Hair follicular keratinocyte (primary cell): ENCODE measurements at places on chromosomes 6 and 20. TPM values are rescaled to one million over a fixed set of nuclear protein-coding genes. Genes with fewer than 3 reads are reported as not detected.

The SSTR4 gene
- not detected in 2 replicates for total RNA-seq

The HTR1E gene
- total RNA-seq: not detected in 2 replicates

The EPPIN gene
- not detected in 2 replicates for total RNA-seq

The UBD gene
- total RNA-seq: not detected in 2 replicates

The SMPDL3A gene
- 2.5 and 6.1 TPM in 2 replicates for total RNA-seq

The SNRPB2 gene
- 49.8 and 73.8 TPM in 2 replicates for total RNA-seq

The CCDC28A gene
- total RNA-seq: 10.9 and 11.2 TPM in 2 replicates

The AVP gene
- total RNA-seq: not detected in 2 replicates

The ERVFRD-1 gene
- not detected in 2 replicates for total RNA-seq

The ATP9A gene
- total RNA-seq: 2.4 and 7.2 TPM in 2 replicates

The MEI4 gene
- 0.23 TPM in 1 of 2 replicates, not detected in the other for total RNA-seq

The LY6G5B gene
- total RNA-seq: 1.9 and 2.3 TPM in 2 replicates

The SIRPD gene
- total RNA-seq: not detected in 2 replicates

The HTR1B gene
- 1.3 and 1.4 TPM in 2 replicates for total RNA-seq

The SEL1L2 gene
- not detected in 2 replicates for total RNA-seq

The RIPPLY2 gene
- 0.11 TPM in 1 of 2 replicates, not detected in the other for total RNA-seq

The BPIFA1 gene
- total RNA-seq: not detected in 2 replicates

The CYB5R4 gene
- 13.4 and 15.5 TPM in 2 replicates for total RNA-seq

The POU5F1 gene
- 1.1 and 1.2 TPM in 2 replicates for total RNA-seq

The OPN5 gene
- total RNA-seq: not detected in 2 replicates

The ZC2HC1B gene
- total RNA-seq: not detected in 2 replicates

The FABP7 gene
- not detected in 2 replicates for total RNA-seq

The EYS gene
- 0.16 and 0.27 TPM in 2 replicates for total RNA-seq

The THBS2 gene
- total RNA-seq: 177 and 216 TPM in 2 replicates

The TREML4 gene
- not detected in 2 replicates for total RNA-seq

The KIAA1755 gene
- total RNA-seq: not detected in 2 replicates

The EBF4 gene
- total RNA-seq: 0.15 and 0.39 TPM in 2 replicates

The CDS2 gene
- 19.1 and 22.6 TPM in 2 replicates for total RNA-seq

The SLC52A3 gene
- total RNA-seq: not detected in 2 replicates

The ELOVL4 gene
- total RNA-seq: 6.8 and 7.0 TPM in 2 replicates

The PAX1 gene
- not detected in 2 replicates for total RNA-seq

The NSFL1C gene
- 34.8 and 53.7 TPM in 2 replicates for total RNA-seq

The NMBR gene
- total RNA-seq: 0.11 and 0.31 TPM in 2 replicates

The RAET1L gene
- 0.78 and 1.1 TPM in 2 replicates for total RNA-seq

The LTB gene
- total RNA-seq: 0.49 and 1.5 TPM in 2 replicates

The SMLR1 gene
- not detected in 2 replicates for total RNA-seq

The PLN gene
- total RNA-seq: not detected in 2 replicates

The MICB gene
- total RNA-seq: 8.7 and 16.8 TPM in 2 replicates

The LRRC1 gene
- total RNA-seq: 15.8 and 16.6 TPM in 2 replicates

The SLC44A4 gene
- total RNA-seq: 0.04 TPM in 1 of 2 replicates, not detected in the other

The PRL gene
- total RNA-seq: not detected in 2 replicates

The HLA-G gene
- total RNA-seq: 0.23 TPM in 1 of 2 replicates, not detected in the other
